ENCODE measurements at places on chromosomes 4 and X.

DNA sequence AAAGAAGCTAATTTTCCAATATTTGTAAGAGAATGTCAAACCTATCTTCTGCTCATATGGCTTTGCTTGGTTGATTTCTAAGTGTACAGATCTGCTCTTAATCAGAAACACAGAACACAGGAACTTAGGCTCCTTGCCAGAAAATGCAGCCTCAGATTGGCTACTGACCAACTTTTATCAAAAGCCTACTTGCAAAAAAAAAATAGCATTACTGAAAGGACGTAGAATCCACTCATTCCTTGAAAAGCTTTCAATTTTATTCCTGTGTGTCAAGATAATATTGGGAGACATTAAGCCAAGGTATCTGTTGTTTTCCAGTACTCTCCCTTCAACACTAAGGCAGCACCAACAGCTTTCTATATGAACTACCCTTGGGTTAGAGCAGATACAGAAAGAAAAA, 127.6 kb upstream of the INTU start:
- DNase-seq = no peak

DNA sequence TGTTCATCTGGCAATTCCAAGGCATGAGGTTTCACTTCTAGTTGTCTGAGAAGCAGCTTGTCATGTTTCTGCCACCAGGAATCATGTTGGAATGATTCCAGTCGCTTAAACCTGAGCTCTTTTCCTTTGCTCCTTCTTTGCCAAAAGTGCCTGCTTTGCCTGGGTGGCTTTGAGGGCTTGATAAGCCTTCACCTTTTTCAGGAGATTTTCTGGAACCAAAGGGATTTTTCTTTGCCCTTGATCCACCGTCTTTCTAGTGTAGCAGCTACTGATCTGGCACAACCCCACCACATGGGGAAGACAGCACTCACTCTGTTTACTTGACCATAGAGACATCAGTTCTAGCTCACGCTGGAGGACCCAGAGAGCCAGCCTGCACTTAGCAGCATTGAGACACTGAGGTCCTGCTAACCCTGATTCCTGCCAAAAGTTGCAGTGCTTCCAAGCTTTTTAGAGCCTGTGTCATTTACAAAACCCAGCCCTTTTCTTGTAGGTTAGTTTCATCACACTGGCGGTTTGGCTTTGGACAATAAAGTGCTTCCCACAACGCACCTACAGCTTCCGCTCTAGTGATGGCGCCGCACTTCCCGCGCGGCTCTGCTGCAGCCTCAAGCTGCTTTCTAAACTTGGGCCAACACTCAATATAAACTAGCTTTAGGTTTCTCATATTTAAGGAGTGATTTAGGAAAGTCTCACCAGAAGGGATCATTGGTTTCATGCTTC, 7.3 kb upstream of the CCNI start:
- no peak for DNase-seq

DNA sequence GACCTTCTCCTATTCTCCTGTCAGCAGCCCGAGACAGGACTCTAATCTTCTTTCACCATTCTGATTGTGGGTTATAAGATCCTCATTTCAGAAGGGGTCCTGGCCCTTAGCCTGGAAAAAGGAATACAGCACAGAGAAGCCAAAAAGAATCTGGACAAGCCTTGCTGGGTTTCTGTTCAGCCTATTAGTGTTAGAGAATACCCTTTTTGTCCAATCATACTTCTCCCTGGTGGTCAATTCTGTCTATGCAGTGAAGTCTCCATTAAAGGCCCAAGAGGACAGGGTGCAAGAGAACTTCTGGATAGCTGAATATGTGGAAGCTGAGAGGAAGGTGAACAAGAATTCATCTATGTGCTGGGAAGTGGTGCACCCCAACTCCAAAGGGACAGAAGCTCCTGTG, 105.7 kb upstream of the AGA start:
- DNase-seq = no peak

GRCh38 chrX:42102586-42103282, 179.4 kb upstream of the CASK start:
- no peak for DNase-seq

DNA sequence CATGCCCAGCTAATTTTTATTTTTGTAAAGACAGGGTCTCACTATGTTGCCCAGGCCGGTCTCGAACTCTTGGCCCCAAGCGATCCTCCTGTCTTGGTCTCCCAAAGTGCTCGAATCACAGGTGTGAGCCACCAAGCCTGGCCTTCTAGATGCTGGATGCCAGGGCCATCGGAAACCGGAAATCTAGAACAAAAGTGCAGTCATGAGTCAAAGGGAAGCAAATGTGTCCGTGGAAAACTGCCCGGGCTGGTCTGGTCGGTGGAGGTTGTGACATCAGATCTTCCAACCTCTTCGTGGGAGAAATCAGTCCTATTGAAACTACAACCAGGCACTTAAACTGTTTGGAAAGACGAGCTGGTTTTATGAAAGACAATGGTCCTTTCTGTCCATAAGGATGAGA, 92.3 kb upstream of the SHOX start:
- no peak for DNase-seq

- peak; percentile 79 for DNase-seq
Measured at GRCh38 chr4:52861879-52862616, at the start of gene RASL11B. TSS of gene RASL11B (plus strand) at chr4:52862317. CDS start at chr4:52862508, 191 bp downstream.

DNA sequence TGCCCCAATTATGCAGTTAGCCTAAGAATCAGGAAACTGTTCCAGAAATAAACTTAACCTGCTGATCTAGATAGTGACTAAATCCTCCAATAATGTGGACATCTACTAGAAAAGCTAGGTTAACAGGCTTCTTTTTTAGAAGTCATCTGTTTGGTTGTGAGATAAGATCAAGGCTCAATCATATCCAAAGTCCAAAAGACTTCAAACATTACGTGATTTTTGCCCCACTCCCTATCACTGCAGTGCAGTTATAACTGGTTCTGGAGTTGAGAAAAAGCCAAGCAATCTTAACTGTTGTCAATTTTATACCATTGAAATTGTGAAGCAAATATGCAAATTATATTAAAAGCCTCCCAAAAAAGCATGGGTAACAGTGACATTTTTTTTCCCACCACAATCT, 781.4 kb downstream of the KLHL13 start:
- DNase-seq = no peak

DNA sequence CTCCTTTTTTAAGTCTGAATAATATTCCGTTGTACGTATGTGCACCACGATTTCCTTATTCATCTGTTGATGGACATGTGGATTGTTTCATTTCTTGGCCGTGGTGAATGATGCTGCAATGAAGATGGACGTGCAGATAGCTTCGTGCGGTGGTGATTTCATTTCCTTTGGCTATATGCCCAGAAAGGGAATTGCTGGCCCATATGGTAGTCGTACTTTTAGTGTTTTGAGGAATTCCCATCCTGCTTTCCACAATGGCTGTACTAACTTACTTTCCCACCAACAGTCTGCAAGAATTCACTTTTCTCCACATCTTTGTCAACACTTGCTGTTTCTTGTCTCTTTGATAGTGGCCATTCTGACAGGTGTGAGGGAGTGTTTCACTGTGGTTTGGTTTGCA, 12.8 kb downstream of the ZFP42 start:
- no peak for DNase-seq

DNA sequence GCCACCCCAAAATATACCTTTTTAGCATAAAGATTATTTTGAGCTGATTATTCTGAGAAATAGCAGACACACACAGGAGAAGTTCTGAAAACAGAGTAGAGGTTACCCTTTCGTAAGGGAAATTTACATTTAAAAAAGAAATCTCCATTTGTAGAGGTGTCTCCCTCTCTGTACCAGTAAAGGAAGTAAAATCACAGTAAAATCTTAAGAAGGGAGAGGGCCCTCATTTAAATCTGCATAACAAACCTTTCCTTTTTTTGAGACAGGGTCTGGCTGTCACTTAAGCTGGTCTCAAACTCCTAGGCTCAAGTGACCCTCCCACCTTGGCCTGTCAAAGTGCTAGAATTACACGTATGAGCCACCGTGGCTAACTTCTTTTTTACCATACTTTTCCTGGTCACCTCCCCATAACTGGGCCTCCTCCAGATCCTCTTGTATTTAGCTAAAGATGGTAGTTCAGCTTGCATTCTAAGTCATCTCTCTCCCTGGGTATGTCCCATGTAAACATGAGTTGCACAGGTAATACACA, 92.2 kb upstream of the INTU start:
- DNase-seq = no peak

GRCh38 chrX:130024127-130024526, 41.7 kb downstream of the BCORL1 start:
- peak; percentile 92 for DNase-seq

GRCh38 chr4:105543346-105543745, 9.1 kb upstream of the ARHGEF38 start:
- no peak for DNase-seq

DNA sequence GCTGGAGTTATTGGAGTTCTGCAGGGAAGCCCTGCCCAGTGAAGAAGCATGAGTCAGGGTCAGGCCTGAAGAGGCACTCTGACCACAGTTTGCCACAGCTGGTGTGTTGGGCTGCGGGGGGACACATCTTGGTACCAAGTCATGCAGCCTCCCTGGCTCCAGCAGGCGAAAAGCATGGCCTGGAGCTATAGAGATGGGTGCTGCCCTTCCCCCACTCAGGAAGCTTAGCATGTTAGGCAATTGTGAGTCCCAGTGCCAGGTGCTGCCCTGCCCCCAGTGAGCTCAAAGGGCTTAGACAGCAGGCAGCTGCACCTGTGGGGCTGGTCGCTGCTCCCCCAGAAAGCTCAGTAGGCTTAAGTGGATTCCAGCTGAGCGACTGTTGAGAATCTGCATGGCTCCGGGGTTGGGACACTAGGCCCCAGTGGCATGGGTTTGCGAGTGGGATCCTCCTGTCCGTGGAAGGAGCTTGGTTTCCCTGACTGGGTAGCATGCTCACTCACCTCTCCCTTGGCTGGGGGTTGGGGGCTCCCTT, 755.5 kb downstream of the GLUD2 start:
- DNase-seq = no peak

GRCh38 chrX:46953597-46953996, 41.4 kb downstream of the JADE3 start:
- no peak for DNase-seq

DNA sequence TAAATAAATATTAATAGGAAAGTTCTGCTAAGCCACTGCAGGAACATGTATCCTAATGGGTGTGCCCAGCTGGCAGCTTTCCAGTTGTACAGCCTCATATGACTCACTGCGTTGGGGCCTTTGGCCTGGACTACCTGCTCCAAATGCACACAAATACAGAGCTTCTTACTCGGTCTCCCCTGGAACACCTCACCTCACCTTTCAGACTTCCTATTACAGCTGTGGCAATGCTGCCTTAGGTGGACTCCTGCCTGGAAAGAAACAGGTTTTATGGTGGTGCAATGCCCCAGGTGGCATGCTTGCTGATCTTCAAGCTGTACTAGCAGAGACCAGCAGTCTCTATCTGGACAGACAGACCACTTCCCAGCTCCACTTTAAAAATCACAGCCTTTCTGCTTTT, 85.7 kb upstream of the EXOC1L start:
- DNase-seq = no peak

GRCh38 chr4:79385641-79386040, 22.4 kb downstream of the GK2 start:
- no peak for DNase-seq

- no peak for DNase-seq
Measured at GRCh38 chr4:108126806-108127205, 41.9 kb downstream of the LEF1 start.

GRCh38 chrX:40303256-40304077, 205.7 kb upstream of the BCOR start:
- DNase-seq = peak; percentile 31

DNA sequence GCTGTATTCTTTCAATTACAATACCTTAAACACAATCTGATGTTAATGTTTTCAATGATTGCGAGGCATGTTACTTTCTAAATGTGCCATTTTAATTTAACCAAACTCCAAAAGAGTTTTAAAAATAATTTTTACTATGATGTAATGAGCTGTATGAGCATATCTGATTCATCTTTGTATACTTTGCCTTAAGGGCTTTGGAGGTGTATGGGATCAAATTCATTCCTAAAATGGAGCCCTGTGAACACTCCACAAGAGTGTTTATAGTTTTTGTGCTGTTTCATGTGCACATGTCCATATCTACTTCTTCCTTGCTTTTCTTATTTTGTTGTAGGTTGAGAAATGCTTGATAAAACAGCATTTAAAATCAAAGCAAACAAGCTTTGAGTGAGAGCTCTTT, 82.4 kb downstream of the ATP10D start:
- no peak for DNase-seq

DNA sequence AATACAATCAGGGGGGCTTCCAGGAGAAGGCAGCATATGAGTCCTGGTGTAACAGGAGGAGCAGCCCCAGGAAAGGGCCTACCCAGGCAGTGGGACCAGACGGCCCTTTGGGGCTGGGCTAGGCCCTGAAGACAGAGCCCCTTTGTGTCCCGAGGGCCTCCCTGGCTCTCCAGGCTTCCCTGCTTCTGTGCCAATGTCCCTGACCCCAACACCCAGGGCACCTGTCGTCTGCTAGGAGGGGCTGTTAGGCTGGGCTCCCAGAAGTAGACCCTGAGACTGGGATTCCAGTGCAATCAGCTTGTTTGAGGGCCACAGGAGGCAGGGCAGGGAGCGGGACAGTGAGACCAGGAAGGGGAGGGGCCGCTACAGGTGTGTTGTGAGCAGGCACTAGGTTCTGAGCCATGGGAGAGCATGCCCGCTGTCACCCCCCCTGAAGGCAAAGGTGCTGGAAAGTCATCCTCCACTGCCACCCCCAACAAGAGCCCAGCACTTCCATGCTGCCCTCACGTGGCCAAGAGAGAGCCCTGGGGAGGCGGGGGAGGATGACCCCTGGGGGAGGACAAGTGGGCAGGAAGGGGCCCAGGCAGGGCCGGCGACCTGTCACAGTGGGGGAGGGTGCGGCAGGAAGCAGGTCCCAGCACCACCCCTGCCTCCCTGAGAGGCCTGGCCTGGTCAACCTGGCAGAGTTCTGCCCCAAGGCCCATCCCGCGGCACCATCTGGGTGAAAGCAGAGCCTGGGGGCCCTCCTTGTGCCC, 64.8 kb downstream of the ADRA2C start:
- no peak for DNase-seq

DNA sequence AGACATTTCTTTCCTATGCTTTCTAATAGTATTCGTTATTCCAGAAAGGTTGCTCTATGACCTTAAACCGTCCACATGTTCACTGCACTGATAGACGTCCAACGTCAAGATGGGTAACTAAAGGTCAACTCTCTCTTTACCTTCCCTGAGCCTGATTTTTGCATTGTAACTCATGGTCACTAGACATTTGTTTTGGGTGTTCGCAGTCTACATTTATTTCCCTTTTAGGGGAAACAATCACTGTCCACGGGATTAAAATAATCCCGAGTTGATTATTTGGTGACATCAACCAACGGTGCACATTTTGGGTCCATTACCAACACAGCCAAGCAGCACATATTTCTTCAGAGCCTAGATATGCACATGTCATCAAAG, 540 bp upstream of the HADH start:
- DNase-seq = no peak

DNA sequence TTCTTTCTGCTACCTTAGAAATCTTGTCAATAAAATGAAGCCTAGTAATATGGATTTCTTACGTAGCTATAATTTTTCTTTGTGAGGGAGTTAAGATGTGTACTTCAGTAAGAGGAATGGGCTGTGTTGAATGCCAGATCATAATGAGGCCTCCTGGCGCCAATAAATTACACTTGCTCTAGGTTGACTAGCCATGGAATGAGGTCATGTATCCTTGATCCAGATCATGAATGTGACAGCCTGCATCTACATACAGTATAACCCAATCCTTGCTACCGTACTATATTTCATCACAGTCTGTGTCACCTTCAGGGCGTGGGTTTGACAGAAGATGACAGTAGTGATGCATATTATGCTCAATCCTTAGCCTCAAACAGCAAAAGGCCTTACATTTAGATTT, 36.2 kb downstream of the NHS start:
- no peak for DNase-seq

Measured in activated naive CD4-positive, alpha-beta T cell treated with anti-CD3 and anti-CD28 coated beads for 36 hours (primary cell).